Left hindlimb (tissue), 1 donor: ENCODE measurements at places on chromosomes 6 and 20.

DNA sequence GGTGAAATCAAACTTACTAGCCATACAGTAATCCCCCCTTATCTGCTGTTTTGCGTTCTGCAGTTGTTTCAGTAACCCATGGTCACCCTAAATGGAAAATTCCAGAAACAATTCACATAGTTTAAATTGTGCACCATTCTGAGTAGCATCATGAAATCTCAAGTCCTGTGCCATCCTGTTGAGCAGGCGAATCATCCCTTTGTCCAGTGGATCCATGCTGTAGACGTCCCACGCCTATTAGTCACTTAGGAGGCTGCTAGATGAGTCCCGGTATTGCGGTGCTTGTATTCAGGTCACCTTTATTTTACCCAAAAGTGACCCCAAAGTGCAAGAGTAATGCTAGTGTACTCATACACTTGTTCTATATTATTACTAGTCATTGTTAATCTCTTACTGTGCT, 46.4 kb downstream of the HECA start:
- DNase-seq = no peak

- DNase-seq = no peak
These were observed 83.3 kb downstream of the SPTLC3 start for GRCh38 chr20:13092111-13092510.

GRCh38 chr6:149852180-149852579, 12.0 kb downstream of the LRP11 start:
- DNase-seq = no peak

DNA sequence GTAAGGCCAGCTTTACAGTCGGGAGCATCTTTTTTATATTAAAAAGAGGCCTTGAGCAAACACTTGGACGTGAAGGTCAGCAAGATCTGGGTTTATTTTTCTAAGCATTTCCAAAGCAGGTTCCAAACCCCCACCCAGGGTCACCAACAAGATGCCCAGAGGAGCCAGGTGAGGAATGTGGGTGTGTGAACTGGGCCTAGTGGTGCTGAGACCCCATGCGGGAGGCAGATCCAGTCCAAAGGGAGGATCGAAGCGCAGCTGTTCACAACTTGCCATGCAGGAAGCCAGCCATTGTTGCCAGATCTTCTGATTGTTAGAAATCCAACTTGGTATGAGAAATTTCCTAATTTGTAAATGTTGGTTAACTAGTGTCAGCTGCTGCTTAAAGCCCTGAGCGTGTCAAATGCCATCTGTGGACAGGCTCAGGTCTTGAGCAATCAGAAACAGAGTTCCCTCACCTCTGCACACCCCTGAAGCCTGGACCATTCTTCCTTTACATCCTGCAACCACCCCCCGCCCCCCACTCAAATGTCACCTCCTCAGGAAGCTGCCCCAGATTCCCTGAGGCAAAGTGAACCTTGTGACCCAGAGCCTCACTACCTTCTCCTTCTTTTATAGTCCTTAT, 46.5 kb downstream of the NFATC2 start:
- no peak for DNase-seq

GRCh38 chr6:109472132-109472995, 10.7 kb downstream of the ZBTB24 start:
- DNase-seq = no peak

- DNase-seq = no peak
These were observed 4.3 kb upstream of the C6orf62 start for GRCh38 chr6:24723270-24723669.
